ENCODE measurements at places on chromosomes 1 and 21.

DNA sequence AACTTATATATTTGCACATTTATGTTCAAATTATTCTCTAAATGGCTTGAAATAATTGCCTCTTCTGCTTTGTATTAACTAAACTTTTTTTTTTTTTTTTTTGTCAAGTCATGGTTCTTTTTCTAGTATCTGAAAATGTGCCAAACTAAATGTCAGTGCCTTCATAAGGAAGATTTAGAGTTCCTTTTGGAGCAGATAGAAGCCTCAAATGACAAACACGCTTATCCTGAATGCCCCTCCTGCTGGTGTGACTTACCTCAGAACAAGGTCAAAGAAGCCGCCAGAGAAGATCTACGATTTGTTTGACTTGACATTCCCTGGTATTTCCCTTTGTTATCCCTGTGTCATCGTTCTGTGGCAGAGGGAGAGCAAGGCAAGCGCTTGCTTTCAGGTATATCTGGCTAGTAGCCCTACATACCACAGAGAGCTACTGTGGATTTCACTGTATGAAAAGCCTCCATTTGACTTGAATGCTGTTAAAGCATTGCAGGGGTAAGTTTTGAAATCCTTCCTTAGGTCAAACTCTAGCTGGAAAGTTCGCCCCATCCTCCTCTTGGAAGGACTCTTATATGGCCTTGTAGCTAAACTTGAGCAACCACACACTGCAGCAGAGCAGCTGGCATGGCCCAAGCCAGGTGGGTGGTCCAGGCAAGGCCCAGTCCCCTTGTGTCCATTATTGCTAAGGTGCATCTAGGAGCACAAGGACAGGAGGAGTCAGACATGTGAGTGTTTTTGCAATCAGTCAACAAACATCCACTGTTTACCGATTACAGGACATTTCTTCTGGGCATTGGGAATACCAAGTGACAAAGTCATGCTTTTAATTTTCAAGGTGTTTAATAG is 285.4 kb upstream of the USP25 start:
- peak; percentile 25 for DNase-seq

GRCh38 chr1:162943622-162944021 is 82.6 kb upstream of the CCDC190 start:
- DNase-seq, result no peak

DNA sequence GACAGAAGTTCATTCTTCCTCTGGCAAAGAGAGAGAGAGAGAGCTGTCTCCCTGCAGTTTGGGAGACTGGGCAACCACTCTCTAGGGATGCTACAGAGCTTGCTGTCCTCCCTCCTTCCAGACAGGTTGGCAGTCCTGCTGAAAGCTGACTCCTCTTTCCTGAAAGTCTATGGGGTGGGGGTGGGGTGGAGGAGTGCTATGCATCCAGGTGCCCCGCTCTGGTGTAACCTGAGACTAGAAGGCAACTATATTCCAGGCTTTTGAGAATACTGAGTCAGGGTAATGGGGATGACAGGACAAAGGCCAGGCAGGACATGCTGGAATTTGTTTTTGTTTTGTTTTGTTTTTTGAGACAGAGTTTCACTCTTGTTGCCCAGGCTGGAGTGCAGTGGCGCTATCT is 55.4 kb downstream of the OPTC start:
- no peak for DNase-seq

DNA sequence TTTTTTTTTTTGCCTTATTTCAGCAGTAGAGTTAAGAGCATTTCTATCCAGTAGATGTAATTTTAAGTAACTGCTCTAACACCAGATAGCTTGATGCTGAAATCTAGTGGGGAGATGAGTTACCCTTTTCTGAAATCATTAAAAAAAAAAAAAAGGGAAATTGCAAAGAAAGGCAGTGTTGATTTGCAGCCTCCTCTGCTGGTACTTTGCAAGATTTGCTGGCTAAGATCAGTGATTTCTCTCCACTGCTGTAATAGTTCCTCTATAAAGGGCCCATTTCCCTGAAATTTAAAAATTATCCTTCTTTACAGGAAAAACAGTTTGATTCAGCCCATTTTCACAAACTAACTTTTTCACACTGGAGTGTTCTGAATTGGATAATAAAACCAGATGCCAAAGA is 120.6 kb downstream of the PTBP2 start:
- DNase-seq, result no peak

DNA sequence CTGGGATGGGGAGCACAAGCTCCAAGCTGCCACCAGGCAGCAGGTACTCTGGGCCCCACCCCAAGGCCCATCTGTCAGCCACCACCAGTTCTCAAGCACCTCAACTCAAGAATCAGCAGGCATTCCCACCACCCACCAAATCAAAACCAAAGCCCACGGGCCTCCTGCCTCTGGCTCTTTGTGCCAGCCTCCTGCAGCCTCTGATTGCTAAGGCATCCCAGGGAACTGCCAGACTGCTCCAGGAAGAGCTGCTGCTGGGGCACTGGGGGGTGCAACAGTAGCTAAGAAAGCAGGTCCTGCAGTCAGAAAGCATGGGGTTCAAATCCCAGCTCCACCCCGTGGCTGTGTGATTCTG is 34.7 kb downstream of the CHD5 start:
- no peak for DNase-seq

DNA sequence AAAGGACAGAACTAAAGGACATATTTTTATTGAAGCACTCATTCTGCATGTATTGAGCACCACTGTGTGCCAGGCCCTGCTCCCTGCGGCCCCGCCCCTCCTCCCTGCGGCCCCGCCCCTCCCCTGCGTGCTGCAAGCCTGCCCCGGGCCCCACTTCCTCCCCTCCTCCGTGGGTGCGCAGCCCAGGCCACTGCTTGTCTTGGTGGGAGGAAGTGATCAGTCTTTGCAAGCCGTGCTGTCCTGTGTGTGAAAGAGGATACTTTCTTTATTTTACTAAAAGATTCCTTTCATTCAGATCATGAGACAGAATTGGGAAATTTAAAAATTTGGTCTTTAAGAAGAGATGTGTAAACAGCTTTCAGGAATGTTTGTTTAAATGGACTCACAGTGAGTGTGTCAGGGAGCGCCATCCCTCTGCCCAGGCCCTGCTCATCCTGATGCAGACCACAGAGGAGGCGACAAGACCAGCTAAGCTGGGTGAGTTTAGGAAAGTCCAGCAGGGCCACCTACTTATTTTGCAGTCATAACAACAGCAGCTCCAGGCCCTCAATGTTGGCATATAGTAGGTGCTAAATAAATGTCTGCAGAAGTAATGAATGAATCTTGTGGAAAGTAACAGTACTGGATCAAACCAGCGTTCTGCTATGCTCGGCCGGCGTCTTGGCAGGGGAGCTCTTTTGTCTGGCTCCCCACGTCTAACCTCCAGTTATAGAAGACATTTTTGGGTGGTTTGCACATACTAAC is 88.3 kb upstream of the SELENON start:
- DNase-seq, result no peak

DNA sequence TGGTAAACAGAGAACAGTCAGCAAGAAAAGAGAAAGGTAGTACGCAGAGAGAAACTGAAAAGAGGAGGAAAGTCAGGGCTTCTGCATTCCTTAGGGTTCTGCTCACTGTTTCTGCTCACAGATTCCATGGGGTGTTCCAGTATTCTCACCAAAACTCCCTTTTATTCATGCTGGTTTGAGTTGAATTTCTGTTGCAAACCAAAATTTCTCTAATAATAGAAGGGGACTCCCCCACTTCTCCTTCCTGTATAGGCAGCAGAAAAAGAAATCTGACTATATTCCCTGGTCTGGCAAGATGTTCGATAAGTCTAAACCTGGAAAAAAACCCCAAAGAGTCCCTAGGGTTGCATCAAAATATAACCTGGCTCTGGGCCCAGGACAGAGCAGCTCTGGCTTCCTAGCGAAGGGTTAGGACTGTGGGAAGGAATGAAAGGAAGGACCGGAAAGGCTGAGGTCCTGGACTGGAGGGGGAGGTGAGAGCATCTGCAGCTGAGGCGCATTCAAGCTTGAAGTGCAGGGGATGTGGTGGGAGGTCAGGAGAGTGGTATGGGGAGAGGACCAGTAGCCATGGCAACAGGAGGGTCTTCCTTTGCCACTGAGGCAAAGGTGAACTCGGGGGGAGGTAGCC is 18.8 kb upstream of the RGS16 start:
- no peak for DNase-seq

GRCh38 chr1:193338194-193338593 is 151.8 kb upstream of the B3GALT2 start:
- DNase-seq, result no peak

DNA sequence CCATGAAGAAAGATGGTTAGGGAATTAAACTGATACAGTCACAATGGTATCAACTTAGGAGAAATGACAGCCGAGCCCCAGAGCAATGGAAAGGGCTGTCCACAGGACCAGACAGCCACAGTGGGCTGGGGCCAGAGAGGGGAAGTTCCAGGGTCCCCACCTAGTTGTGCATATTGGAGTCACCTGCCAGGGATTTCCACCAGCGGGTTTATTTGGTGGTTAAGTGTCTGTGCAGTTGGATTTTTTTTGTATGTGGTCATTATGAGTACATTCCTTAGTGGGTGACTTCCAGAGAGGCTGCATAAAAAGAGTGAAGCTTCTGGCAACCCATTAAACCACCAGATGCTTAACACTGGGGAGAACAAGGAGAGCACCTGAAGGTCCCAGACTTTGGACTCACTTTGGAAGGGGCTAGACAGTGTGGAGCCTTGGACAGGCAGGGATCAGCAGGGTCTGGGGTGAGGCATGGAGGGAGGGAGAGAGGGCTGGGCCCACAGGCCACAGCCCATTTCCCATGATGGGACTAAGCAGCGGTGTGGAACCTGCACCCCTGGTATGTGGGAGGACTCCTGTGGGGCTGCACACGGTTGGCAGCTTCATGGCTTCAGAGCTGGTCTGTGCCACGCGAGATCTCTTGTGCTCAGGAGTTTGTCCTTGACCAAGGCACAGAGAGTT is 7.8 kb upstream of the PTTG1IP start:
- no peak for DNase-seq

GRCh38 chr1:158027508-158027907 is 34.1 kb downstream of the KIRREL1 start:
- DNase-seq, result no peak

DNA sequence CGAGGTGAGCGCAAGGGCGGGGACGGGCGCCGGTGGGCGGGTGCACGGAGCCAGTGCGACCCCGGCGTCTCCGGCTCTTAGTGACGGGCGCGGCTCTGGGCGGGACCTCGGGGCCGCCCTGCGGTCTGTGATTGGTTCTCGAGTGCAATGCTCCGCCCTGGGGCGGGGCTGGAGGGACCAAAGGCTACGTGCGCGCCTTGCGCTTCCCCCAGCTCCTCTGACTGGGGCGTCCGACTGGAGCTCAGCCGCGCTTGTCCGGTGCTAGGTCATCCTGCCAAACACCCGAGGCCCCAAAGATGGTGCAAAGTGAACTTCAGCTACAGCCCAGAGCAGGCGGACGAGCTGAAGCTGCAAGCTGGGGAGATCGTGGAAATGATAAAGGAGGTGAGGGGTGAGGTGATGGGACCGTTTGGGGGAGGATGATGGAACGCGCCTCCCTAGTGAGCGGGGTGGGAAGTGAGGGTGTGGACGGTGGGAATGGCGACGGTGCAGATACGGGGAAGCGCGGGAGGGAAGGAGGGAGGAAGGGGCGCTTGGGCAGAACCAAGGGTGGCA is 811 bp downstream of the SH3D21 start:
- peak; percentile 89 for DNase-seq

DNA sequence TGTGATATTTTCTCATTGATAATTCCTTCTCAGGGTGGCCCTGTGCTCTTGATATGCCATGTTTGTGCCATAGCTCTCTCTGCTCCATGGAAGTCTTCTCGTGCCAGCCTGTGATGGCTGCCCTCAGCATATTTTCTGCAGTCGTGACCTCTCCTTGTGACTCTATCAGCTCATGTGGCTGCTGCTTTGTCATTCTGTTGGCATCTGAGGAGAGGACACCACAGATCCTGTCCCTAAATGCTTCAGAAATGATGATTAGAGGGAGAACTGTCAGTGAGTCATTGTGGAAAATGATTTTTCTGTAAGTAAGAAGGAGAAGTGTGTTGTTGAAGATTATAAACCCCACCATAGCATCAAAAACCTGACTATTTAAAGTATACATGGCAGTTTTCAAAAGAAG is 286.0 kb downstream of the ADGRL2 start:
- DNase-seq, result no peak

- DNase-seq, result no peak
Measured at GRCh38 chr1:247407180-247407616, 8.8 kb upstream of the NLRP3 start.

DNA sequence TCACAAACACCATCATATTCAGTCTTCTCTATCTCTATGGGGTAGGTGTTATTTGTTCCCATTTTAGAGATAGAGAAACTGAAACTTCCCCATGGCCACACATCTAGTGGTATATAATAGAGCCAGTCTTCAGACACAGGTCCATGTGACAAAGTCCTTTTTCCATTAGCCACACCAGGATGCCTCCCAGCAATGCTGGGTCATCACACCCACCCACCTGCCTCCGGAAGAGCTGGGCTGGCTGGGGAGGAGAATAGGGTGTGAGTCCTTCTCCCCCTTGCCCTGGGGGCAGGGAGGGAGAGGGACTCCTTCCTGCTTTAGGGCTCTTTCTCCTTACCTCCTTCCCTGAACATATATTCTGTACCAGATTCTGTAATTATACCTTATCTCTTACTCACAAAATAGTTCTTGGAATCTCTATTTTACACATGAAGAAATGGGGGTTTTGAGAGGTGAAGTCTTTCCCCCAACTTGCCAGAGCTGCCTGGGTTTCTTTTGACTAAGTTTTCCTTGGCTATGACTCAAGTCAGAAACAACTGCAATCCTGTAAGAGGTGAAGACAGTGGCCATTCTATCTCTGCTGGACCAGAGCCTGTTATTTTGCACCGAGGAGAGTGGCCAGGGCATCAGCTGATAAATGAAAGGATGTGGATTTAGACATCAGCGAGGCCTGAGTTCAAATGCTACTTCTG is 30.0 kb downstream of the SOX13 start:
- no peak for DNase-seq

GRCh38 chr21:46284733-46285132 is 678 bp downstream of the MCM3AP start:
- no peak for DNase-seq

DNA sequence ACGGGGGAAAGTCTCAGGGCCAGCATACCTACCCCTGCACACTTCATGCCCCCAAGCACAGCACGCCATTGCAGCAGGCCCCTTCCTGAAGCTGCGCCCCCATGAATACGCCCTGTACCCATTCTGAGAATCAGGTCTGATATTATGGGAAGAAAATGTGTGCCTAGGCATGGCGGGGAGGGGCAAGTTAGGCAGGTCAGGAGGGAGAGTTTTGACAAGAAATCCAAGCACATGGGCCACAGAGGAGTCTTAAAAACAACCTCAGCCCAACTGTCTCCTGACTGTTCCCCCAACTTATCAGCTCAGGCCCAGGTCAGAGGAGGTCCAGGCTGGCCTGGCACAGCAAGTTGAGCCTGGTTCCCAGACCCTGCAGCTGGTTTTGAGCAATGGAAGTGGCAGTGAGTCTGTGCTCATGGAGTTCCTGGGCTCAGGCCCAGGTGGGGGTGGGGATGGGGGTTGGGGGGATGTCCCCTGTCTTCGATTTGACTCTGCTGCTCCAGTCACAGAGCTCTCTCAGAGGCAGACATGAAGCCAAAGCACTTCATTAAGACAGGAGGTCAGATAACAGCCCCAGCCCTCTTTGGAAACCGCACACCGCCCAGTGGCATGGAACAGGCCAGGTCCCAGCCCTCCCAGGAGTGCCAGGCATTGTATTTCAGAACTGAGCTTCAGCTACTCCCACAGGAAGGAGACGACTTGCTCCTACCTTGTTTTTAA is 20.6 kb upstream of the BCAR3 start:
- DNase-seq, result peak; percentile 57

Data from adrenal gland (tissue), 19 donors.